ENCODE measurements at places on chromosomes 11 and 22.
A peak's percentile ranks its signal among the peaks of the same experiment; 100 is the strongest.

DNA sequence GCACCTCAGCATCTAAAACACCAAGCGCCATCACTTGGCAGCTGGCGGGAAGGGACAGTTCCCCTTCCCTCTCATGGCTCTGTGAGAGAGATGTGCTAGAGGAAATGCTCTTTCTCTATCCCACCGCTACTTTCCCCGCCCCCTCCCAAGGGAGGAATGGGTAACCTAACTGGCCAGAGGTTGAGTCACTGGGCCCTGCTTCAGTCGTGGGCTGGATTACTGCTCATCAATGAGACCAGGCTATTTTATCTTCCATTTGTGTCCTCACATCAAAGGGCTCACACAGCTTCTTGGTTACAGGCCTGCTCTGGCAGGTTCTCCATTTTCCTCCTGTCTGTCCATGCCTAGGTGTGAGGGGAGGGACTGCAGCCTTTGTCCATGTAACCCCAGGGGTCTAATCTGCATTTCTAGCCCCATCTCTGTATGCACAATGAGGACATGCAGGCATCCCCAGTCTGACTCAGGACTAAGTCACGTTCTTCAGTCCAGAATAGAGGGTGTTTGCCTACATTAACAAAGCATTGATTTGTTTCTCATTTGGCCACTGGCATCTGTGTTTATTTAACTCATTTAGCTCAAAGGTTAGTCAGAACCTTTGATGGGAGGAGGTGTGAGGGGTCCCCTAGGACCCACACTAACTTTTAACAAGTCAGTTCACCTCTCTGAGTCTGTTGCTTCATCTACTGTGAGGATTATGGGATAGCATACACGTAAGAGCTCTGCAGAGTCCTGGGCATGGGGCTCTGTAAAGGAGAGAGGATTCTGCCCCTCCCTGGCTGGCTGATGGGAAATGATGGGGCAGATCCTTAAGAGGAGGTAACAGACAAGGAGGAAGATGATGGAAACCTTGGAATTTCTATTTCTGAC is 99.1 kb downstream of the XRRA1 start:
- DNase-seq: peak; percentile 89

- DNase-seq: no peak
Measured at GRCh38 chr11:38060920-38061319, 1462.9 kb upstream of the RAG2 start.

- DNase-seq: no peak
Measured at GRCh38 chr11:120385655-120386054, 49.4 kb downstream of the ARHGEF12 start.

- DNase-seq: no peak
Measured at GRCh38 chr22:48949375-48950149, 878.1 kb downstream of the BRD1 start.

DNA sequence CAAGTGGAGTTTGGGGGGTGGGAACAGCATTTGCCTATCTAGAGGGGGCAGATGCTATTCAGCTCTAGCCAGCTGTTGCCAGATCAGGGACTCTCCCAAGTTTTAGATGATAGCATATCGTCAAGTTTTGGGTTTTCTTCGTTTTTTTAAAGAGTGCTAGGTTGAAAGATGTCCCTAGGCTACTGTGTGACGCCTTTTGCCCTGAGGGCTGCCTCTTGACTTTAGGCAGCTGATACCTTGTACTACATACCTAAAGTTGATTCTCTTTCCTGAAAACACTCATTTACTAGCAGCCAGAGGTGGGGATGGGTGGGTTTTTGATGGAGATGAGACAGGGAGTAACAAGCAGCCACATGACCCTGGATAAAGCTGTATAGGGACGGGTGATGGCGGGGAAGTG is 87.1 kb downstream of the ABTB2 start:
- no peak for DNase-seq
